NCI-H2081 (cell line): ENCODE measurements at places on chromosomes 6 and 20.

DNA sequence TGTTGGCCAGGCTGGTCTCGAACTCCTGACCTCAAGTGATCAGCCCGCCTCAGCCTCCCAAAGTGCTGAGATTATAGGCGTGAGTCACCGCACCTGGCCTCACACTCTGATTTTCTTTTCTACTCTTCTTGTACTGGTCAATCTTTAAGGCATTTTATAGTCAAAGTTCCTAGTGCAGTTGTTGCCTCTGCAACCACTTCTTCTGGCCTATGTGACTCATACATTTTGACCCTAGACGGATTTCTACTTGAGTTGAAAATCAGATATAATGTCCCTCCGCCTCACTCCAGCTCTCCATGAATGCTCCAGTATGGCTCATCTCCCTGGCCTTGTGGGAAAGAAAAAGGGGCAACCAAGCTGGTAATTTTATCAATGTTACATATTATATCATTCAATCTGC is 42.4 kb downstream of the TNFRSF21 start:
- DNase-seq, result no peak

- no peak for DNase-seq
These were observed 16.1 kb downstream of the FGD2 start for GRCh38 chr6:37021356-37022129.

GRCh38 chr6:77856391-77856790 is 203.6 kb downstream of the MEI4 start:
- DNase-seq, result no peak

DNA sequence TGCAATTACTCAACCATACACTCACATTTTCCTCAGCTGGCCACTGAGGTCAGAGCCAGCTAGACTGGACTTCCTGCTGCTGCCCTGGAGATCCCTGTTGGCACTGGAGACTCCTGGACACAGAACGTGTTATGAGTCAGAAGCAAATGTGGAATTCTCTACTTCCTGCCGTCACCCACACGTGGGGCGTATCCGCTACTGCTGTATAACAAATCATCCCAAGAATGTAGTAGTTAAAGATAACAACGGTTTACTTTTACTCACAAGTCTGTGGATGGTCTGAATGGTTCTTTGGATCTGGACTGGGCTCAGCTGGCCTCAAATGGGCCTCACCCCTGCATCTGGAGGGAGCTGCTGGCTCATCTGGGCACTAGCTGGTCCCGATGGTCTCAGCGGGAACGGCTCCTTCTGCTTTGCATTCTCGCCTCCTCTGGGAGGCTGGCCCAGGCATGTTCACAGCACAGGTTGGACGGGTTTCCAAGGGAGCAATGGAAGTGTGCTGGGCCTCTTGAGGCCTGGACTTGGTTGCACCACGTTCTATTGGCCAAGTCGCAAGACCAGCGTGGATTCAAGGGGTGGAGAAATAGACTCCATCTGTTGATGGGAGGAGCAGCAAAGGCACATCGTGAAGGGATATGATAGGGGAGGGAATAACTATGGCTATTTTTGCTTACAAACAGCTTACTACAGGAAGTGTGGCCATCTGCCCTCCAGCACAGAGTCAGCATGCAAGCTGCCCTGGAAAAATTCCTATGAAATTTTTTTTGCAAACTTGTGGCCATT is 118.5 kb downstream of the SNX5 start:
- DNase-seq, result no peak

GRCh38 chr6:128216917-128217316 is 303.5 kb downstream of the PTPRK start:
- DNase-seq, result no peak

- no peak for DNase-seq
These were observed 289.9 kb upstream of the TSHZ2 start for GRCh38 chr20:52682237-52682636.

GRCh38 chr6:15391500-15391899 is 145.6 kb downstream of the JARID2 start:
- no peak for DNase-seq

GRCh38 chr20:44653546-44653945 is 2.0 kb upstream of the ADA start:
- no peak for DNase-seq

DNA sequence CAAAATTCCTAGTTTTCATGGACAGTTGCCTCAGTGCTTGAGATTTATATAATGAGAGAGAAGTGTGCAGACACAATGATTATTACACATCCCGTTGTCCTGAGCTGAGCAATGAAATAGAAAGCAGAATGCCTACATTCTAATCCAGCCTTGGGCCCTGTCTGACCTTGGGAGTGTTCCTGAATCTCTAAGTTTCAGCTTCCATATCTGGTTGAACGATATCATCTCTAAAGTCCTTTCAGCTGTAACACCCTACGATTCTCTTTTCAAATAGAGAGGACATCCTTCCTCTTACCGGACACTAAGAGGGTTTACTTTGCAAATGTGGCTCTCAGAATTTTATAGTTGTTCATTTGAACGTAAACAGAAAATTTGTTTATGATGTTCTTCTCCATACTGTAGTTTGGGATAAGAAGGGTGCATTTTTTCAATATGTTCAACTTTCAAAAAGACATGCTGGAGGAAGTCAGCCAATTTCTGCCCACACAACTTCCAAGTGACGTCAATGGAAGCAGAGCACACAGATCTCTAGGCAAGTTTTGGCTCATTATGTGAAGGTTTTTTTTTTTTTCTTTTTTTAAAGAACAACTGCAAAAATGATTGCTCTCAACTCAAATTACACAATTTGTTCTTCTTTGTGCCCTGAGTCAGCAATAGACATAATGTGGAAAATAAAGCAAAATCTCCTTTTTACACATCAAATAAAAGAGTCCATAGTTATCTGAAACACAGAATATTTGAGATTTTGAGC is 50.4 kb downstream of the PDE7B start:
- DNase-seq, result no peak

DNA sequence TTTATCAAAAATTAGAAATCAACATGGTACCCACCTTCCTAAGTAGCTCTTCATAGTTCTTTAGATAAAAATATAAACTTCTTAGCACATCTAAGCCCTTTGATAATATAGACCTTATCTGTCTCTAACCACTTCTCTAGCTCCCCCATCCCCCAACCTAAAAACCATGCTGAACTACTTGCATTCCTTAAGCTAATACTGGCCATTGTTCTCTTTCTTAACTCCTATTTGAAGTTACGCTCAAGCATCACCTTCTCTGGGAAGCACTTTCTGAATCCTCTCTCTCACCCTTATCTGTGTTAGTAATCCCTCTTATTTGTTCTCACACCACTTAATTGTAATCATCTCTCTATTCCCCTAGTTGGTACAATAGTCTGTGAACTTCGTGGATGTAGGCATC is 153.0 kb downstream of the PHF3 start:
- no peak for DNase-seq

GRCh38 chr20:23050847-23051627 is 1.6 kb upstream of the THBD start:
- DNase-seq, result no peak

DNA sequence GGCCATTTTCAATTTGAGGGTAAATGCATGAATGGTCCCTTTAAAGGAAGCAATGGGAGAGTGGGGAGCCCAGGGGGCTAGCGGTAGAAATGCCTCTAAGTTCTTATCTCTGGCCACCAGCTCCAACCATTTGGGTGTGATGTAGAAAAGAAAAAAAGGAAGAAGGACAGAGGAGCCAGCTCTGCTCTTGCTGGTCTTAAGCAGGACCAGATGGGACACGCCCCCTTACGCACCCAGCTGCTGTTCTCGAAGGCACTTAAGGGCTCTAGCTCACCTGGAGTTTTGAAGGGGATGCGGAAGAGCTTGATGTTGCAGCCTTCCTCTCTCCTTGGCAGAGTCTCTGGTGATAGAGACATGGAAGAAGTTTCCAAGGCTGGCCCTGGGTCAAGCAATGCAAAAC is 59.5 kb upstream of the RNF144B start:
- no peak for DNase-seq

GRCh38 chr6:116011520-116011919 is 49.2 kb downstream of the FRK start:
- peak; percentile 20 for DNase-seq

GRCh38 chr20:36815454-36816091 is 42.0 kb upstream of the DSN1 start:
- DNase-seq, result no peak

GRCh38 chr20:10924644-10925201 is 250.9 kb upstream of the JAG1 start:
- no peak for DNase-seq

- no peak for DNase-seq
These were observed 19.8 kb downstream of the BFSP1 start for GRCh38 chr20:17511401-17511800.

GRCh38 chr6:74073999-74074398 is 378.0 kb downstream of the CD109 start:
- DNase-seq, result no peak

DNA sequence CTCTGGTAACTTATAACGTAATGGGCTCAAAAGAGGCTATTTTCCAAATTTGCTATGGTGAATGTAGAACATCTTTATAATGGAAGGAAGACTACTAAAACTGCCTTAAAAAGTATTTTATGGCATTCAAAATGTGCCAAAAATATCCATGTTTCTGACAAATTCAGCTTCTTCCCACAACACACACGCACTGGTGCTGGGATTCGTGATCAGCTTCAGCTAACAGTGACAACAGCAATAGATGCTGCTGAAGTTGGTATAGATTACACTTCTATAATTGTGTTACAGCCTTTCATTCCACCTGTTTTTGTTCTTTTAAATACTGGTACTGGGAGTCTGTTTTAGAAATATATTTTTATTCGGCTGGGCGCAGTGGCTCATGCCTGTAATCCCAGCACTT is 19.0 kb downstream of the NUDT3 start:
- DNase-seq, result no peak

- no peak for DNase-seq
These were observed 43.5 kb downstream of the TTI1 start for GRCh38 chr20:37989601-37990295.

- DNase-seq, result no peak
These were observed 18.3 kb downstream of the SESN1 start for GRCh38 chr6:109076377-109076776.

- no peak for DNase-seq
These were observed 150.6 kb upstream of the SPACA1 start for GRCh38 chr6:87897013-87897412.

DNA sequence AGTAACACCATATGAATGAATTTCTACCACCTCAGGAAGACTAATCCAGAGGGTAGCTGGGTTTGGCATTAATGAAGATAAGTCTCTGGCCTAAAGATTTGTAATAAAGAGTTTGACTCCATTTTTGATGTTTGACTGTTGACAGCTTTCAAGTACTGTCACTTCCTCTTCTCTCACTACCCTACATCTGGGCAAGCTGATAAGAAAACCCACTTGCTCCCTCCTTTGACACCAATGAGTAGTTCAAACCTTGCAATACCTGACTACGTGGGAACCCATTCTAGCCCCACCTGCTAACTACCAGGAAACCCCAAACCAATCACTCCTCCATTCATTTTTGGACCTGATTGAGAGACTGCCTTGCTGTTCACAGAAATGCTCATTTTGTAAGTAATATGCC is 621.5 kb downstream of the TENT5A start:
- DNase-seq, result no peak

GRCh38 chr20:50192364-50193198 is 2.0 kb downstream of the CEBPB start:
- peak; percentile 61 for DNase-seq

DNA sequence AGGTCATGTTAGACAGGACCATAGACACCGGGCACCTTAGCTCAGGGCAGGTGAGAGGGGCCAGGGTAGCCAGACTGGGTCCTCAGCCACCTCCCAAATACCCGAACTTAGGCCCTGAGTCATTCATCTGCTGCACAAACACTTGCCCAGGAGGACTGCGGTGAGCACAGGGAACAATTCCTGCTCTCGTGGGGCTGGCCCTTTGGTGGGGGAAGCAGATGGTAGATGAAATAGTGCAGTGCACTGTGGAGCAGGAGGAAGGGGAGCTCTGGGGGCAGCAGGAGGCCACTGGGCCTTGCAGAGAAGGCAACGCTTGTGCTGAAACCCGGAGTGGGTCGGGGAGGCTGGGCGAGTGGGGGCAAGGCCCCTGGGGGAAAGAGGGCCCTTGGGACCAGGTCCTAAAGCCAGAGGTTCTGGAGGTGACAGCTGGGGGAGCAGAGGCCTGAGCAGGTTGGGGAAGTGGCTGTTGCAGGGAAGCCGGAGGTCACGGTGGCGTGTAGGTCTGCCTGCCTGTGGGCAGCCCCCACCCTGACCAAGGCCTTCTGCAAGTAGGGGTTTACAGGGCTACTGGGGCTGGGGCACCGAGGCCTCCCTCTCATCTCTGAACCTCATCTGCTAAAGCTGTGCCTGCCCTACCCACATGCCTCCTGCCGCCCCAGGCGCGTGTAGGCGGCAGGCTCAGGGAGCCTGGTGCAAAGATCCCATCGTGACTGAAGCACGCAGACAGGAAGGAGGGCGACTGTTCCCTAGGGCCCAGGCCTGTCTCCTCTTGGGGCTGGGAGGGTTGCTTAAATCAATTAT is 4.7 kb upstream of the NPBWR2 start:
- DNase-seq, result no peak

DNA sequence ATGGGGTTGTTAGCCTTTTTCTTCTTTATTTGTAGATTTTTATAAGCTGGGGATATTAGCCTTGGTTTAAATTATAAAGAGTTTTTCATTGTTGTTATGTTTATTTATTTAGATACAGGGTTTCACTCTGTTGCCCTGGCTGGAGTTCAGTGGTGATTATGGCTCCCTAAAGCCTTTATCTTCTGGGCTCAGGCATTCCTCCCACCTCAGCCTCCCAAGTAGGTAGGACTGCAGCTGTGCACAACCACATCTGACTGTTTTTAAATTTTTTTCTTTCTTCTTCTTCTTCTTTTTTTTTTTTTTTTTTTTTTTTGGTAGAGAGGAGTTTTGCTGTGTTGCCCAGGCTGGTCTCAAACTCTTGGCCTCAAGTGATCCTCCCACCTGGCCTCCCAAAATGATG is 80.9 kb downstream of the UBE3D start:
- no peak for DNase-seq

DNA sequence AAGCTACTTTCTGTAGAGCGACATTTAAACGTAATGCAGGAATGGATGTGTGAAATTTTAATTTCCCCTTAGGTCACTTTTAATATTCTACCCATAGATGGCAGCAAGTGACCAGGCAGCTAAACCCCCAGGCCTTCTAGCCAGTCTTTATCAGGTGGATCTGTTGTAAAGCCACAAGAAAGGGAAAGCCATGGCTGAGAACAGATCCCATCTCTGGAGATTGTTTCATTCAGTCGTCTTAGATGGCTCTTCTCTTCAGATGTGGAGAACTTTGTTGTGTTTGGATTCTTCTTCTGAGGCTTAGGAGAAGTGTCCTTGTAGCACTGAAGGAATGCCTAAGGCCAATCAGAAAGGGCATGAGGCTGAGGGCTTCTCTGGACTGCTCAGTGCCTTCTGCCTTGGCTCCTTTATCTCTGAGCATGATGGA is 15.8 kb upstream of the RNF182 start:
- peak; percentile 78 for DNase-seq

GRCh38 chr6:159919800-159920199 is 29.0 kb downstream of the MAS1 start:
- DNase-seq, result no peak

GRCh38 chr20:57586370-57586793 is 25.5 kb downstream of the PCK1 start:
- DNase-seq, result no peak

DNA sequence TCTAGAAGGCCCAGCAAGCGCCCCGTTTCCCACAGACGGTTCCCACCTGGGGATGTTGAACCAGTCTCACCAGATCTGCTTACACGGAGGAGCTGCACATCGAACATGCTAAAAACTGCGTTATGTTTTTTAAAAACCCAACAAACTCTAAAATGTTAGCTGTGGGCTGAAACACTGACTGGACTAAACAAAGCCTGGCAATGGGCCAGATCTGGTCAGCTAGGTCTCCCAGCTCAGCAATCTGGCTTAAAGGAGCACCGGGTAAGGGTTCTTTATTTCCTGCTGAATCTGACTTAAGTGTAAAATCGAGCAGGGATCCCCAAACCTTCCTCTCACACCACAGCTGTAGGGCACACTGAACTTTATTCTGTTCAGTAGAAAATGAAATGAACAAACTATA is 156.9 kb downstream of the FOXC1 start:
- no peak for DNase-seq
